Stimulated activated CD4-positive, alpha-beta T cell treated with anti-CD3 and anti-CD28 coated beads, TNF-alpha, amount 100 ng/mL, for 4 hours (primary cell): ENCODE measurements at places on chromosomes 2 and 18.

GRCh38 chr2:10439185-10439879 is 8.8 kb downstream of the ODC1 start:
- no peak for DNase-seq

GRCh38 chr2:85255813-85256594 is 71.8 kb downstream of the TGOLN2 start:
- DNase-seq, result no peak

DNA sequence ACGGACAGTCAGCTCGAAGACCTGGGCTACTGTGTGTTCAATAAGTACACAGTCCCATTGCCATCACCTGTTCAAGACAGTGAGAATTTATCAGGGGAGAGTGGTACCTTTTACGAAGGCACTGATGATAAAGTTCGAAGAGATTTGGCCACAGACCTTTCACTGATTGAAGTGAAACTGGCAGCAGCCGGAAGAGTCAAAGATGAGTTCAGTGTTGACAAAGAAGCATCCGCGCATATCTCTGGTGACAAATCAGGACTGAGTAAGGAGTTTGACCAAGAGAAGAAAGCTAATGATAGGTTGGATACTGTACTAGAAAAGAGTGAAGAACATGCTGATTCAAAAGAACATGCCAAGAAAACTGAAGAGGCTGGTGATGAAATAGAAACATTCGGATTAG is 76.9 kb upstream of the UNC80 start:
- no peak for DNase-seq

DNA sequence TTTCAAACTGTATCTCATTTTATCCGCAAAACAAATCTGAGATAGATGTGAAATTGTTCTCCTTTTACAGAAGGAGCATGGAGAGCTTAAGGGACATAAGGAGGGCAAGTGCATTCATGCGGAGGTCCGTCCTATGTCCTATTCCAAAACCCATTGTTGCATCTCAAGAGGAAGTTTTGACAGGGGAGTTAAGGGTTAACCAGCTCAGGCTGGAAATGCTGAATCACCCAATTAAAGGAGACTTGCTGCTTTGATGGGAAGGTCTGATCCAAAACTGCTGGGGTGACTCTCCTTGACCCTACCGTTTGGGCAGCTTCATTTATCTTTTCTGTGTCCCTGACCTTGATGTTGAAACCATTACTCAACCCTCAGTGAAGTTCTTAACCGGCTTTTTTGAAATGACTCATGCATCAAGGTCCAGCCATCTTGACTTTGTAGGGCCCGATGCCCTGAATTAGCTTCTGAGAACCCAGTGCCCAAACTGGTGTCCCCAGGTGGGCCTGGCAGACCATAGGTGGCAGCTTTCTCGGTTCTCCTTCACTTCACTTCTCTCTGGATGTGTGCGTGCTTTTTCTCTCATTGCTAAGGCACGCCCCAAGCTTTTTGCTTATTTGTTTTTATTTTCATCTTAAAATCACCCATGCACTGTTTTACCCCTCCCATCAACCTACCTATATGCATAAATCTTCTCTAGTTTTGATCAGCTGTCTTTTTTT is 15.9 kb upstream of the TXNDC2 start:
- no peak for DNase-seq
